ENCODE measurements at places on chromosomes 1 and 21.

DNA sequence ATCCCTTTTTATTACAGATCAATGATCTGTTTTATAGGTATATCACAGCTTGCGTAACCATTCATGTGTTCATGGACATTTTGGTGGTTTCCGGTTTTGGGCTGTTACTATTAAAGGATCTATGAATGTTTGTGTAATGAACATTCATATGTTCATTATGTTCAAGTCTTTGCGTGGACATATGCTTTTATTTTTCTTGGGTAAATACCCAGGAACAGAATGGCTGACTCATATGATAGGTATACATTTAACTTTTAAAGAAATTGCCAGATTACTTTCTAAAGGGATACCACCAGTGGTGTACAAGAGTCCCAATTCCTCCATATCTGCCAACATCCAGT is 73.7 kb downstream of the SPATA46 start:
- DNase-seq, result no peak

GRCh38 chr21:17368748-17369363 is 144.0 kb upstream of the CXADR start:
- DNase-seq, result no peak

GRCh38 chr1:228141226-228142044 is 1.4 kb downstream of the GUK1 start:
- no peak for DNase-seq

GRCh38 chr1:61120246-61120840 is 38.0 kb downstream of the NFIA start:
- DNase-seq, result no peak

- DNase-seq, result no peak
Measured at GRCh38 chr1:228278432-228278941, 70.6 kb downstream of the OBSCN start.

- DNase-seq, result no peak
Measured at GRCh38 chr1:58310881-58311280, 235.6 kb downstream of the OMA1 start.

DNA sequence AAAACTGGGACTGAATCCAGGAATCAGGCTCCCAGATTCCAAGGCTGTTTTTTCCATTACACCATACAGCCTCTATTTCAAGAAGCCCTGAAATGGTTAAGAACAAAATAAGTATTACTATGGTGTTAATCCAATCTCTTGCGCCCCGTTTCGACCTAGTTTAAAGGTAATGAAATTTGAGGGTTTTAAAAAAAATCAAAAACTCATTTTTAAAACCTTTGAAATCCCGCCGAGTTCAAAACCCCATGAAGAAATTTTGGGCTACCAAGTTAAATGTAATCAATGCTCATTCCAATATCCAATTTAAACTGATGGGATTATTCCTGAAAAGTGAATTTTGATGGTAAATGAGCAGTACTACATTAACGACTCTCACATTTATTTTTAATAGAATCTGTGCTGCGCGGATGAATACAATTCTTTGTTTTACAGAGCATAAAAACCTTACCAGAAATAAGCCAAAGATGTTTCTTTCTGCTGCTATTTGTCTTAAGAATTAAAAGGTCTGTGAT is 767 bp upstream of the EGLN1 start:
- DNase-seq, result no peak

GRCh38 chr1:8217011-8217711 is 100.8 kb upstream of the SLC45A1 start:
- DNase-seq, result no peak

GRCh38 chr21:17201741-17202260 is 311.0 kb upstream of the CXADR start:
- DNase-seq, result no peak

- no peak for DNase-seq
Measured at GRCh38 chr1:3618531-3618880, 6.3 kb upstream of the TPRG1L start.

DNA sequence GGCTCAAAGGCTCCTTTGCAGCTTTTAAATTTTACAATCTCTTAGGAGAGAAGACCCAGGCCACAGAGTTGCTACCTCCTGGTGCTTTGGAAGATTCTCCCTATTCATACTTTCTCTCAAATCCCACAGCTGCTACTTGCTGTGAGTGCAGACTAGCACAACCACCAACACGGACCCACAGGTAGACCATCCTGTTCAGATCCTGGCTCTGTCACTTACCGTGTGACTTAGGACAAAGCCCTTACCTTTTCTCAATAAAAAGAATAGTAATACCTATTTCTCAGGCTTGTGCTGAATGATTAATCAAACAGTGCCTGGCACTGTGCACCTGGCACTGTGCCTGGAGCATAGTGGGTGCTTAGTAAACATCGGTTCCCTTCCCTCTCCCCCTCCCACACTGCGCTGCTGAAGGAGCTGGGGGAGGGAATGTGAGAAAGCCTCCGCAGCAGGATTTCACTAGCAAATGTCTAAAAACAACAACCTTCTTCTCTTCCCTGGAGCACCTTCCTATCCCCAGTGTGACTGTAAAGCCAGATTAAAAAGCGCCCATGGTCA is 81.7 kb downstream of the PGM1 start:
- DNase-seq, result no peak

- DNase-seq, result no peak
Measured at GRCh38 chr1:194342484-194343262, 1156.3 kb upstream of the B3GALT2 start.

Measured in NCI-H1436 (cell line).